ENCODE measurements at places on chromosomes 16 and 17.

- no peak for DNase-seq
Observed at GRCh38 chr16:81466356-81466980, 21.9 kb downstream of the CMIP start.

DNA sequence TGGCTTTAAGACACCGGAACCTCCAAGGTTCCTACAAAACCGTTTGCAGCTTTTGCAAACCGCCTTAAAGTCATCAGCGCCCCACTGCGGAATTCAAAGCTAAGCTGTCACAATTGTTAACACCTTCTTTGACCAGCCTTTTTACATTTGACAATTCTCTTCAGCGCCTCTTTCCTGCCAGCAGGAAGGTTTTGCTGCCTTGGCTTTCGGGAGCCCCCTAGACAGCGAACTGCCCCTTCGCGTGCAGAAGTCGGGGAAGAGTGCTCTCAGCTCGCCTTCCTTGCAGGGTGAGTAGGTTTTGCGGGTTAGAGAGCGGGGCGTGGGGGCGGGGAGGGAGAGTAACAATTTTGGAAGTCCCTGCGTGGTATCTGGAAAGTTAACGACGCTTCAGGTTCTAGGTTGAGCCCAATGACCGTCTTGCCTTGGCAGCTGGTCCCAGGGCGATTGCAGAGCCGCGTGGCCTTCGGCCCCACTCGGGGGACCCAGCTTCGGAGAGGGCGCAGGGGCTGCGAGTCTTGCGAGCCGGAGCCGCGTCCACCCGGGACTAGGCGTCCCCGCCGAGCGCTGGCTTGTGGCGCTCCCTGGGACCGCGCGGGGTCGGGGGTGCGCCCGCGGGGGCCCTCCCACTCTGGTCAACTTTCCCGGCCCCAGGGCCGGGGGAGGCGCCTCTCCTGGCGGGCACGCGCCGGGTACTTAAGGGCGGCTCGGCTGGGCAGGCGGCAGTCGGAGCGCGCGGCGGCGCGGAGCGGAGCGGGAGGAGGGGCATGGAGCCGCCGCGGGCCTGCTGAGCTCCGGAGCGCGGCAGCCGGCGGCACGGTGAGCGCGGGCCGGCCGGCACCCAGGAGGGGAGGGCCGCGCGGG, at the start of gene HAS3:
Gene HAS3, plus strand, starts transcription at position 153 of the 861 bp plus-strand sequence. CDS start 3,743 bp downstream, outside the sequence.
- DNase-seq, result peak; percentile 77

DNA sequence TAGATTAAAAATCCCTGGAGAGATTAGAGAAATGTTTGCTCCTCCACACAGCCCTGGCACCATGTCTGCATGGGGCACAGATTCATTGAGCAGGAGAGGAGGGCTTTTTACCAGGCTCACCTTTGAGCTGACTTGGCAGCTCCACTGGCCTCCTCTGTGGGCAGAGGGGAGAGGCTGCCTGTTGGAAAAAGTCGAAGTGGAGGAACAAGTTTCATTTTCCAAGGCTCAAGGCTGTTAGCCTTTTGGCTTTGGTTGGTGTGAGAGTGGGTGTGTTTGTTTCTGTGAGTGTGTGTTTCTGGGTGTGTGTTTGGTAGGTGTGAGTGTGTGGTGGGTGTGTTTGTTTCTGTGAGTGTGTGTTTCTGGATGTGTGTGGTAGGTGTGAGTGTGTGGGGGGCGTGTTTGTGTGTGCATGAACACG, 5.6 kb downstream of the TMEM238L start:
- peak; percentile 56 for DNase-seq

- DNase-seq, result no peak
Observed at GRCh38 chr16:3470723-3471122, 24.6 kb downstream of the C16orf90 start.

- no peak for DNase-seq
Observed at GRCh38 chr16:19936441-19936840, 51.8 kb upstream of the GPRC5B start.

Measured in mucosa of descending colon (tissue), 3 donors.